ENCODE measurements at places on chromosomes 16 and 17. TPM values are rescaled to one million over a fixed set of nuclear protein-coding genes. Genes with fewer than 3 reads are reported as not detected.

GRCh38 chr17:79216826-79217225, 142.2 kb downstream of the ENGASE start:
- no peak for DNase-seq

DNA sequence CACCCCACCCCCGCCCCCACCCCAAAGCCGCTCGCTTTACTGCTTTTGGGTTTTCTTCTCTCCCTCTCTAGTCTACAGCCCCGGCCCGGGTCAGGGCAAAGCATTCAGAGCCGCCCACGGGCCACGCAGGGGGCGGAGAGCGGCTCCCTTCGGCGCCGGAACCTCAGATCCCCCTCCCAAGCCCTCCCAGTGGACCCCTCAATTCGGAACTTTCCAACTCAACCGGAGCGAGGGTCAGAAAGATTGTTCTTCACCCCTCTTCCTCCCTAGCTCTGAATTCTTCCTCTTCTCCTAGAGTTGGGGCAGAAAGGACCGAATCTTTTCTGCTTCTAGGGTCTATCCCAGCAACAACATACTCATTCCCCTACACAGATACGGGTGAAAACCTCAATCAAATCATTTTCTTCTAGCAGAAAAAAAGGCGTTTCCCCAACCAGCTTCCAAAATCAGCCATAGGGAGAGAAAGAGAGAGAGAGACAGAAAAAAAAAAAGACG, 1.0 kb downstream of the HOXB2 start:
- DNase-seq, result no peak

GRCh38 chr16:54361246-54361645, 74.7 kb upstream of the IRX3 start:
- DNase-seq, result no peak

- DNase-seq, result peak; percentile 80
These were observed 47.5 kb downstream of the SLC6A2 start for GRCh38 chr16:55703003-55704001.

The TMEM100 gene
- 2.6 TPM for total RNA-seq

DNA sequence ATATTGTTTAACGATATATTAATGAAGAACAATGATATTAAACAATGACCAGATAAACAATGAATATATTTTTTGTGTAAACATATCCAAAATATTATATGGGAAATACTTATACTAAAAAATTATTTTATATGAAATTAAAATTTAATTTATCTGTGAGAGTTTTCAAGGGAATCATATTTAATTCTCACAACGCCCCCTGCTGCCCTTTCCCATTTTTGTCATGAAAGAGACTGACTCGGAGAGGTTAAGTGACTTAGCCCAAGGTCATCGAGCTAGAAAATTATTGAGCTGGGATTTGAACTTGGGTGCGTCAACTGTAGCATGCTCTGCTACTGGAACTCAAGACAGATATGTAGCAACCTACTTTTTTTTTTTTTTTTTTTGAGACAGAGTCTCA, 7.2 kb upstream of the MYCBPAP start:
- DNase-seq, result no peak

DNA sequence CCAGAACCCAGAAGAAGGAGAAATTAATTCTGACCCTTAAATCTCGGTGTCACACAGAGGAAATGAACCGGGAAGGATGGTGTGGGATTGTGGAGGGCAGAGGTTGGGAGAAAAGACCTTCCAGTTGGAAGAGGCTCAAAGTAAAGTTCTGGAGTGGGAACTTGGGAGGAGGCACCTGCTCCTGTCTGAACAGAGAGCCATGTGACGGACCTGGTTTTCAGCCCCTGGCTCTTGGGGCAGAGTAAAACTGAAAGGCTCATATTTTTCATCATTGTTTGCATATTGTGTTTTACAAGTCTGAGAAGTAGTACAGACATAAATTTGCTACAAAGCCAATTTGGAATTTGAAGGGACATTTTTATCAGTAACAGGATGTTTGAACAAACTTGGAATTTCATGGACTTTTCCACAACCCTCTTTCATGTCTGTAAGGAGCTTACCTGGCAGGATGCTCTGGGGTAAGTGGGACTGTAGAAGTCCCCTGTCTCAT, 24.4 kb upstream of the SEC14L1 start:
- no peak for DNase-seq

DNA sequence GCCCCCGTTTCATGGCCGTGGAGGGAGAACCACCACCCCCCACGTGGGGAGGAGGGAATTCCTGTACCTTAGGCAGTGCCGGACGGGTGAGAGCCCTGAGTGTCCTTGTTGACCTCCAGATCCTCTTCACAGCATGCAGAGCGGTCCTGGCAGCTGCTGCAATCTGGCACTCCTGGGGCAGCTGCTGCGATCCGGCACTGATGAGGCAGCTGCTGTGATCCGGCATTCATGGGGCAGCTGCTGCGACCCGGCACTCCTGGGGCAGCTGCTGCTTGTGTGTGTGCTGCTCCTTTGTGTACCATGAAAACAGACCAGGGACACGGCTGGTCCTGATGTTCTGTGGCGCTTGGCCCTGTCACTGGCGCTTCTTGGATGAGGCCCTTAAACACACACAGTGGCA, 12.8 kb downstream of the ZNF778 start:
- no peak for DNase-seq

DNA sequence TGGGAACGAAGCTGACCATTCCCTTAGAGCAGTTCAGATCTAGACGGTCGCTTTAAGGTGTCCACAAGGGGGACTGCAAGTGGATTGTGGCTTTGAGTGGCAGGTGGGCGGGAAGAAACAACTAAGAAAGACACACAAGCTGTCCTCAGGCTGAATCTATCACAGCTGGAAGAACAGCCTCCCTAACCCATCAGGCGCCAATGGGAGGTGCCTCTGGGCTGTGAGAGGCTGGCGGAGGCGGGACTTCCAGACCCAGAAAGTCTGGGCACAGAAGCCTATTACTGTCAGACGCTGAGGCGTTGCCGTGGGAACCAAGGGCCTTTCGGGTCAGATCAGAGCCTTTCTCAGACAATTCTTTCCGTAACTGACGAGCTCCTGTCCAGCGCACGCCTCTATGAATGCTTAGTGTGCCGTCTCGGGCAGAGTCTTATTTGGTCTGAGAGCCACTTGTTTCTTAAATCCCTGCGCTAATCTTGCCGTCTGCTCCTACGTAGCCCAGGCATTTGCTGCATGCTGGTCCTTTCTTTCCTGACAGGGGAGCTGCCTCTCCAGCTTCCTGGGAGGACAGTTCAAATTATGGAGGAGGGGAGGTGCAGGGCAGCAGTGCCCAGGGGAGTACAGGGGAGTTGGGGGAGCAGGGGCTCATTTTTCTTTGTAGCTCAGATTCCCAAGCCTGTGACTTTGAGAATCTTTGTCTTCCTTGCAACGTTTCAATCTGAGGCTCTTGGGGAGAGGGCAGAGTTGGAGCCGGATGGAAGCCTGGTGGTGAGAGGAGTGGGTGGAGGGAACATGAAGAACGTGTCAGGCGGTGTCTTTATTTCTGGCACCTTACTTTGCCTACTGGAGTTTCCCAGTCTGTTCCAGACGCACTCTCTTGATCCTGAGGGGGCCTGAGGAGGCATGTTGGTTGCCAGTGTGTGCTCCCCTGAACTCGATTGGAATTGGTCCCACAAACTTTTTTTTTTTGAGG, 618.7 kb downstream of the KCNJ18 start:
- no peak for DNase-seq

- peak; percentile 84 for DNase-seq
These were observed 523 bp downstream of the NAGLU start for GRCh38 chr17:42536372-42537155.

The PLD6 gene
- total RNA-seq, result 7.8 TPM

DNA sequence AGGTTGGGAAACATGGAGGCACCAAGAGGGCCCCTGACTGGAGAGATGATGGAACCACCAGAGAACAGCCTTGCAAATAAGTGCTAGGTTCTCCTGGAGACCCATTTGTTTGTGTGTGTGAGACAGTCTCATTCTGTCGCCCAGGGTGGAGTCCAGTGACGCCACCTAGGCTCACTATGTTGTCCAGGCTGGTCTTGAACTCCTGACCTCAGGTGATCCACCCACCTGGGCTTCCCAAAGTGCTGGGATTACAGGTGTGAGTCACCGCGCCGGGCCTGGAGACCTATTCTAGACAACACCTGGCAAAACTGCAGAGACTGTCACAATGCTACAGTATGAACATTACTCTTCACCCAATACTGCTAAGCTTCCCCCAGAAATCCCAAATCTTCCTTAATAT, 1.5 kb downstream of the NPLOC4 start:
- DNase-seq, result no peak
